ENCODE measurements at places on chromosomes 12 and 14. TPM values are rescaled to one million over a fixed set of nuclear protein-coding genes. Genes with fewer than 3 reads are reported as not detected.

BCL2L14 gene
- total RNA-seq: not detected

PTPN11 gene
- 126 TPM for total RNA-seq

CCDC184 gene
- 0.17 TPM for total RNA-seq

SMOC1 gene
- total RNA-seq: not detected

OR6J1 gene
- not detected for total RNA-seq

GARIN6 gene
- not detected for total RNA-seq

OVCH1 gene
- total RNA-seq: 0.51 TPM

KRT82 gene
- not detected for total RNA-seq

RAD51B gene
- total RNA-seq: 13.1 TPM

C14orf39 gene
- not detected for total RNA-seq

FIGNL2 gene
- total RNA-seq: 0.17 TPM

DNA sequence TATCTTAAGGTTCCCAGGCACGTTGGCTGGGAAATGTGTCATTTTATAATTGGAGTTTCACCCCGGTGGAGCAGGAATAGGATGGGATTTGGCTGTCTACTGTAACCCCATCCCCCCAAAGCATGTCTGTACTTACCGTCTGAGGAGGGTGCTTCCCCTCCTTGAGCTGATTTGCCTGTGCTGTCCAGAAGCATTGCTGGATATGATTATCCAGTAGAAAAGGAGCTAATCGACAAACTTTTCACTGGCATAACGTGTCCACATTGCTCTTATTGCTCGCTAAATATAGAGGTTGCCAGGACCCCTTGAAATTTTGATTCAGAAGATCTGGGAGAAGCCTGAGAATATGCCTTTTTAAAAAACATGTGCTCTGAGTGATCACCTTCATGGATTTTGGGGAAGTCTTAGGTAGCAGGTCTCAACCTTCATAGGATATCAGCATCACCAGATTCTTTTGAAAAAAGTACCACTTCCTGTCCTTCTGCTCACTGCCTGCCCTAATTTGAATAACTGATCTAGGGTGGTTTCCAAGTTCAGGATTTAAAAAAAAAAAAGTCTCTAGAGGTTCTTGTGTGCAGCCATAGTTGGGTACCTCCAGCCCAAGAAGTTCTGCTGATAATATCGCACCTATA, 80.4 kb upstream of the KCNA1 start:
- DNase-seq: no peak

DNA sequence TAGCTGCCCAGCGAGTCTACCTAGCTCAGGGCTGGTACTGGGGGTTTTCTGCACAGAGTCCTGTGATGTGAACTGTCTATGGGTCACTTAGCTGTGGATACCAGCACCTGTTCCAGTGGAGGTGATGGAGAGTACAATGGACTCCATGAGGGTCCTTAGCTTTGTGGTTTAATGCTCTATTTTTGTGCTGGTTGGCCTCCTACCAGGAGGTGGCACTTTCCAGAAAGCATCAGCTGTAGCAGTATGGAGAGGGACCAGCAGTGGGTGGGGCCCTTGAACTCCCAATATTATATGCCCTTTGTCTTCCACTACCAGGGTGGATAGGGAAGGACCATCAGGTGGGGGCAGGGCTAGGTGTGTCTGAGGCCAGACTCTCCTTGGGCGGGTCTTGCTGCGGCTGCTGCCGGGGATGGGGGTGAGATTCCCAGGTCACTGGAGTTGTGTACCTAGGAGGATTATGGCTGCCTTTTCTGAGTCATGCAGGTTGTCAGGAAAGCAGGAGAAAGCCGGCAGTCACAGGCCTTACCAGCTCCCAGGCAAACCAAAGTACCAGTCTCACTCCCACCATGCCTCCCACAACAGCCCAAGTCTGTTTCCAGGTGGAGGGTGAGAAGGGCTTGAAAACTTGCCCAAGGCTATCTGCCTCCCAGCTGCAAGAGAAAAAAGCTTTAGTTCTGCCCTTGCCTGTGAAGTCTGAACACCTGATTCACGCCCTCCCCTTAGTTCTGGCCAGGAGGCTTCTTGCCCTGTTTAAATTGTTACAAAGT, 163.0 kb upstream of the NUDT4 start:
- no peak for DNase-seq

GRCh38 chr14:92974541-92975345, 51.8 kb downstream of the CHGA start:
- DNase-seq: no peak

GRCh38 chr12:39807043-39807442, 187.4 kb upstream of the ABCD2 start:
- no peak for DNase-seq

GRCh38 chr14:93903342-93904184, 23.6 kb upstream of the FAM181A start:
- DNase-seq: no peak

GRCh38 chr12:49869816-49870500, 27.1 kb upstream of the BCDIN3D start:
- no peak for DNase-seq

DNA sequence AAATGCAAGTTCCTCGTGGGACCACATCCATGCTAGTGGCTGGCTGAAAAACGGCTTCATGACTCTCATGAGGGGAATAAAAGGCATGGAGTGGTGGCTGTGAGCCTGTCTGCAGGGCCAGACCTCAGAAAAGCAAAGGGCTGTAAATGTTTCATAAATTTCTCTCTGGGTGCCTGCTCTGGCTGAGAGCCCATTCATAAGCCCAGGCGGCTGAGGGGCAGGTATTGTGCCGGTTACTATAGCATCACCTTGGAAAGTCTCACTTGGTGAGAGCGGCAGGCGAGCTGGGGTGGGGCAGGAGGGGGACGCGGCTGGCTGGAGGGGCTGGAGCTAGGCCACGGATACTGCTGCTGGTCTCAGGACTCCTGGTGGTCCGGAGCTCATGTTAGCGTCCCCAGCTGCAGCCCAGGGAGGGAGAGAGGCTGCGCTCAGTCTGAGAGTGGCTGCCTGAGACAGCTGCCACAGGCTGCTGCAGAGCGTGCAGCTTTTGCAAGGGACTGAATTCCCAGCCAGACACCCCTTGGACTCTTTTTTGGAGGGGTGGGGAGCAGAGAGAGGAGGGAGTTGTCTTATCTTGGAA, at the start of gene SLC17A8:
Gene SLC17A8 (plus strand): TSS at position 431 of the 580 bp plus-strand sequence. CDS start 318 bp downstream, outside the sequence.
- no peak for DNase-seq

- no peak for DNase-seq
Observed at GRCh38 chr14:102394717-102395375, 32.1 kb downstream of the TECPR2 start.

DNA sequence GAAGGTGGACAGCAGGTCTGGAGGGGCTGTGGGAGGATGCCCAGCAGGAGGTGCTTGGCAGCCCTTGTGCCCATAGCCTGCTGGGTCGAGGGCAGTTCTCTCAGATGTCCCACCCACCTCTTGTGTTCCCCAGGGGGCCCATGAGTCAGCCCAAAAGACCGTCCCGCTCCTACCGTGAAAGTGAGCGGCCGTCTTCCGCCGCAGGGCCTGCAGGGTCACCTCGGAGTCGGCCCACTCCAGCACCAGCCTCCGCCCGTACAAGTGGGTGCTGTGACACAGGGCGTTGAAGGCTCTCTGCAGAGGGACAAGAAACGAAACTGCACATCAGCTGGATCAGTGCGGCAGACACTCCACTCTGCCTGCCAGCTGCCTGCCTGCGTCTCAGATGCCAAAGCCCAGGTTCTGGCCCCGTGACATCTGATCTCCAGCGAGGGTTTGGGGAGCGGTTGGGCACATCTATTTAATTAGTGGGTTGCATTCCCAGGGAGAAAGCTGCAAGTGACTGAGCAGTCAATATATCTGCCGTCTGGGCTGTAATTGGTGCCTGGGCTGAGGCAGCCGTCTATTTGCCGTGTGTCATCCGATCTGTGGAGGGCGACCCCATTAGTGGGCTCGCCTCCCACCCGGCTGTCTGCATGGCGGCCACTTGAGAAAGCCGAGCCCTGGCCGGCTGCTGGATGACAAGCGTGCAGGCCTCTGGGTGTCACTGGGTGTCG, 121.5 kb downstream of the RBM19 start:
- peak; percentile 19 for DNase-seq

DNA sequence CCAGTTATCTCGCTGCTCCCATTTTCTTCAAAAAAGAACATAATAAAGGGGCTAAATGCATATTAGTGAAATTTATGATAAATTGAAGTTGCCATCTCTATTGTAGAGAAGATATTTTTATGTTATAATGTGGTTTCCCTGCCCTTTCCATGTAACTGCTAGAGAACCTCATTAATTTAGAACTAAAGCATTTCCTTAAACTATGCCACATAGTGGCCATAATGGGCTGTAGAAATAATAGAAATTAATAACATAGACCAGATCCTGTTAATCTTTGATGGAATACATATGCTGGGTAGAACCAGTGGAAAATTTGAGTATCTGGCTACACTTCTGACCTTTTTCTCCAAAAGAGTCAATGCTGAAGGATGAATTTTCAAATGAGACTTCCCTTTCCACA, 376.7 kb downstream of the PDZRN4 start:
- DNase-seq: no peak

DNA sequence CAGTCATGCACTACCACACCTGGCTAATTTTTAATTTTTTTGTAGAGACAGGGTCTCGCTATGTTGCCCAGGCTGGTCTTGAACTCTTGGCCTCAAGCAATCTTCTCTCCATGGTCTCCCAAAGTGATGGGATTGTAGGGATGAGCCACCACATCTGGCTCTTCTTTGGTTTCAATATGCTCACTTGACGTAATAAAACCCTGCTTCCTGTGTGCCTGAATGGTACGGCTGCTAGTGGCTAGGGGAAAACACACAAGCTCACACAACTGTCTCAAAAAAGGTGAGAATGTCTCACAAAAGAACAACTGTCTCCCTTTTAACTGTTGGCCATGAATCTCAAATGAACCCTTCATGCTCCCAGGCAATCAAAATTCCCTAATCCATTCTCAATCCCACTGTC, 15.0 kb downstream of the C1S start:
- no peak for DNase-seq

DNA sequence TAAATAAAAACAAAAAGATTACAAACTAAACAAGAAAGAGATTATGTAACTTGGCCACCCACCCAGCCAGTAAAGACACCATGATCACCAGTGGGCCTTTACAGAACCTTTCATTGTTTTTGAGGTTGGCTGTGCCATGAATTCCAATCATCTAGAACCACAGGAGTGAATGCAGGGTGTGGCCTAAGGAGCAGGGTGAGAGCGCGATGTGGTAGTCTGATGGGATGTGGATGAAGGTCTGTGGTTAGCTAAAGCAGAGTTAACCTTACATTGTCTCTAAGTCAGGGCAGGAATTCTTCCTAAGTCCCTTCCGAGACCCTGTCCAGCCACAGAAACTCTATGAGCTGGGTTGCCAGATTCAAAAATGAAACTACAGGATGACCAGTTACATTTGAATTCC, 54.0 kb upstream of the CDKN3 start:
- DNase-seq: no peak

- DNase-seq: no peak
Observed at GRCh38 chr14:66603945-66604344, 96.0 kb downstream of the GPHN start.

- DNase-seq: peak; percentile 33
Observed at GRCh38 chr12:119683413-119683812, 15.5 kb downstream of the PRKAB1 start.

DNA sequence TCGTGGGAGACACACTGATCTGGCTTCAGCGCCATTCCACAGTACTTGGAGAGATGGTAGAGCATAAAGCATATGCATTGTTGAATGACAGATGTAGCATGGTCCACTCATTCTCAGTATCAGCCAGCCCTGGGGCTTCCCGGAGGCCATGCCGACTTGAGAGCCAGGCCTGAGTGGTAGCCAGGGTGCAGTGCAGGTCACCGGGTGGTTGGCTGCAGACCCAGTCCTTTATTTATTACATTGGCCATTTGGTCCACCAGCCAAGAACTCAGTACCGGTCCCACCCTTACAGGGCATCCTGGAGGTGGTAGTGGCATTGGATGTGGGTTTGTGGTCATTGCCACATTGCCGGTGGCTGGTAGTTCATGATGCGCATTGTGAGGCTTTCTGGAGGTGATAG, 121.6 kb upstream of the RTL1 start:
- DNase-seq: no peak

- no peak for DNase-seq
Observed at GRCh38 chr12:23399402-23399933, 550.0 kb downstream of the SOX5 start.

GRCh38 chr12:122850048-122850445, 14.8 kb downstream of the HIP1R start:
- DNase-seq: no peak

DNA sequence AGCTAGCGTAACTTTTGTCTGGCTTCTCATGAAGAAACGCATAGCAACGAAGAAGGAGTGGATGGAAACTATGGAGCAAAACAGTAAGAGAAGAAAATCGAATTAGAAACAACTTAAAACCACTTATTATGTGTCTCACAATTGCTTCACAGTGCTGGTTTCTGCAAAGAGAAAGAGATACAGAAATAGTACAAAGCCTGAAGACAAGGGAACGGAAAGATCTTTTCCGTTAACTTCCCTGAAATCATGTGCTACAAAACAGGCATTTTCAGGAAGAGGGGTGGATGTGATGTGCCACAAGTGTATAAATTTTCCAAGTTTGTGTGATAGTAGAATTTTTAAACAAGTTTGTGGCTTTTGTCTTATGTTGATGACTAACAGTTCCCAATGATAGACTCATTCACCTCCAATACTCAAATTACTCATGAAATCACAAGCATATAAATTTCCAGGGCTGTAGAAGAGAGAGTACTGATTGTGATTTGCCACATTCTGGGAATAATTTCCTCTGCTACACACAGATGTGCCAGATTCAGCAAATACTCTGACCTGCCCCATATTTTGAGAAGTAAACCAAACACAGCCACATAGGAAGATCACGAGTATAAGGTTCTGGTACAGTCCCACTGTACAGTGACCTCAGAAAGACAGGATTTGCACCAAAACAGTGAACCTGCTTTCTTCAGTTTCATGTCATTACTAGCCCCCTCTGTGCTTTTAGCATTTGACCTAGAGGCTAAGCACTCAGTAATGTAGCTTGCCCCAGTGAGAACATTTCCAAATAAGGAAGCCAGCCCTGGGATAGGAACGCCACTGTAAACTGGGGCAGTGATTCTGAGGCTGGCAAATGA, 41.4 kb upstream of the PPFIA2 start:
- peak; percentile 79 for DNase-seq

DNA sequence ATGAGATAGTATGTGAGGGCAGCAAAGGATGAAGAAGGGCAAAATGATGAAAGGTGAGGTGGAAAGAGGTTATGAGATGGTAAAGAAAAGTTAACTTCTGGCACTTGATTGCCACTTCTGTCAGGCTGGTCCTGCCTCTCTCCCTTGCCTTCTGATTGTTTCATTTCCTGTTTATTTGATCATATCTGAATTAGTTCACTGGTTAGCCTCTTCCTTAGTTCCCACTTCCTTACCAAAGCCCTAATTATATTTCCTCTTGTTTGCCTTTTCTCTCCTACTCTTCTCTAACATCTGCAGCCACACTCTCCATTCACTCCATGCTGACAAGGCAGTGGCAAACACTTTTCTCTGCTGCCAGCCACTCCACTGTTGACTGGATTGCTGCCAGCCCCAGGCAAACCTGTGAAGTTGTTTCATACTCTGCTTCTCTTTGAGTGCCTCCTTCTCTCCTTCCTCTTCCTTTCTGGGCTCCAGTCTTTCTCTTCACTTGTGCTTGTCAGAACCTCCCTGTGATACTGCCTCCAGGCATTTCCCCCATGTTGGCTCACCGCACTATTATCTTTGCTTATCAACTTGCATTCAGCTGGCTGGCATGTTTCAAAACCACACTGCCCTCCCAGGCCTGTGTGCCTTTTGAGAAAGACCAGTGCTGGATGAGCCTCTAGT, 8.1 kb downstream of the PNP start:
- peak; percentile 79 for DNase-seq

- DNase-seq: no peak
Observed at GRCh38 chr14:102178806-102179205, 39.1 kb downstream of the WDR20 start.

GRCh38 chr12:68199127-68199526, 26.5 kb downstream of the IL26 start:
- no peak for DNase-seq

GRCh38 chr12:52907092-52907810, 2.4 kb upstream of the KRT8 start:
- DNase-seq: no peak

Data from fibroblast of lung (primary cell).